H4 (cell line): ENCODE measurements at places on chromosomes 3 and 15.

- DNase-seq, result no peak
These were observed 81.5 kb downstream of the GAP43 start for GRCh38 chr3:115704661-115705338.

DNA sequence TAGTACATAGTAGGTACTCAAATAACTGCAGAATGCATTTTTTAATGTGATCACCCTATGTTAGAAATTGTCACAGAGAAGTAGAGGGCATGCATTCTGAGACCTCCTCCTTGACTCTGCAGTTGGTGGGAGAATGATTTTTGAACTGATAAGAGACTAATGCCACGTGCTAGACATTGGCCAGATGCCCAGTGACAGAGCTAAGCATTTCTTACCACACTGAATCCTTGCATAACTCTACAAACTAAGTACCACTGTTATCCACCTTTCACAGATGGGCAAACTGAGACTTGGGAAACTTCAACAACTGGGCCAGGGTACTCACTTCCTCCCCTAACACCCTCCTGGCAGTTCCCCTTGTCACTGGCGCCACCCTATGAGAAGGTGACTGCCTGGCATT lies 33.5 kb upstream of the SPATA12 start:
- peak; percentile 20 for DNase-seq

DNA sequence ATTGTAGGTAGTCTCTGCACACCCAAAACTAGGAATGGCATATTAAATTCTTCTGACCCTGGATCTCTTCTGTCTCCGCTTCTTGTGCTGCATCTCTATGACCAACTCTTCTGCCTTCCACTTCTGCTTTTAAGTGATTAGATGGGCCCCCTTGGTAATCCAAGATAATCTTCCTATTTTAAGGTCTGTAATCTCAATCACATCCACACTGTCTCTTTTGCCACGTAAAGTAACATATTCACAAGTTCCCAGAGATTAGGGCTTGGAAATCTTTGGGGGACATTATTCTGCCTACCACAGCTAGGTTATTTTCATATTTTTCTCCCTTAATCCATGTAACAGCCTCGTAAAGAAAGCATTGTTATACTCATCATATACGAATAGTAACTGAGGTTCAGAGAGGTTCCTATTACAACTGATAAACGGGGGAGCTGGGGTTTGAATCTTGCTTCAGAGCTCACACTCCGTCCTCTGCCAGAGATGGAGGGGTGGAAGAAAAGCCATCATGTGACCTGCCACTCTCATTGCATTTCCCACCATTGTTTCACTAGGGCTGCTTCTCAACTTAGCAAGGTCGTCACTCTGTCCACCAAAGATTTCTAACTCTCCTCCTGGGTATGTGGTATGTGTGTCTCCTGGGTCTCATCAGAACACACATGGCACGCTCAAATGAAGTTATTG lies 6.6 kb upstream of the CD47 start:
- no peak for DNase-seq

- no peak for DNase-seq
These were observed 22.3 kb downstream of the CFAP92 start for GRCh38 chr3:128971421-128972100.

DNA sequence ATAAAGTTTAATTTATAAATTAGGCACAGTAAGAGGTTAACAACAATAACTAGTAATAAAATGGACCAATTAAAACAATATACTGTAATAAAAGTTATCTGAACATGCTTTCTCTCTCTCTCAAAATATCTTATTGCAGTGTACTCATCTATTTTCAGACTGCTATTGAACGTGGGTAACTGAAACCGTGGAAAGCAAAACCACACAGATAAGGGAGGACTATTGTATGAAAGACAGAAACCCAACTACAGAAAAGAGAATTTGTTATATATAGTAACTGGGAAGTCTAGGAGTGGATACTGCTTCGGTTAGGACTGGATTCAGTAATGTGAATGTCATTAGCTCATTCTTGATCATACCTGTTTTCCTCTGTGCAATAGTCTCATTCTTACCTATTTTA lies 119.3 kb upstream of the DAZL start:
- no peak for DNase-seq

DNA sequence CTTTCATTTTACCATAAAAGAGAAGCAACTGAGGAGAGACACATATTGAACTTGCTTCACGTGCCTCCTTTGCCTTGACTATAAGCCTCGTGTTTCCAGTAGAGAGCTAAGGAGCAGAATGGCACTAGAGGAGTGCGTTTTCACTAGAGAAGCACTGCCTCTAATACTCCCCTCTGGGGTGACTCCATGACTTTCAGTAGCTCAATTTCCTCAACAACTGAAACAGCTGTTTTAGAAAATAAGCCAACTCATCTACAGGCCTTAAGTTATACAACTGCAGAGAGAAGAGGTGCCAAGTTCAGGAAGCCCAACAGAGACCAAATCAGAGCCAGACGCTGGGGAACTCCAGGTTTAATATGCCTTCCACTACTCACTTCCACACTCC lies 1.9 kb downstream of the UBP1 start:
- peak; percentile 5 for DNase-seq

GRCh38 chr3:23662079-23662617 lies 143.6 kb upstream of the UBE2E1 start:
- DNase-seq, result peak; percentile 50

- DNase-seq, result peak; percentile 8
These were observed 12.4 kb downstream of the GLYCTK start for GRCh38 chr3:52299879-52300611.

DNA sequence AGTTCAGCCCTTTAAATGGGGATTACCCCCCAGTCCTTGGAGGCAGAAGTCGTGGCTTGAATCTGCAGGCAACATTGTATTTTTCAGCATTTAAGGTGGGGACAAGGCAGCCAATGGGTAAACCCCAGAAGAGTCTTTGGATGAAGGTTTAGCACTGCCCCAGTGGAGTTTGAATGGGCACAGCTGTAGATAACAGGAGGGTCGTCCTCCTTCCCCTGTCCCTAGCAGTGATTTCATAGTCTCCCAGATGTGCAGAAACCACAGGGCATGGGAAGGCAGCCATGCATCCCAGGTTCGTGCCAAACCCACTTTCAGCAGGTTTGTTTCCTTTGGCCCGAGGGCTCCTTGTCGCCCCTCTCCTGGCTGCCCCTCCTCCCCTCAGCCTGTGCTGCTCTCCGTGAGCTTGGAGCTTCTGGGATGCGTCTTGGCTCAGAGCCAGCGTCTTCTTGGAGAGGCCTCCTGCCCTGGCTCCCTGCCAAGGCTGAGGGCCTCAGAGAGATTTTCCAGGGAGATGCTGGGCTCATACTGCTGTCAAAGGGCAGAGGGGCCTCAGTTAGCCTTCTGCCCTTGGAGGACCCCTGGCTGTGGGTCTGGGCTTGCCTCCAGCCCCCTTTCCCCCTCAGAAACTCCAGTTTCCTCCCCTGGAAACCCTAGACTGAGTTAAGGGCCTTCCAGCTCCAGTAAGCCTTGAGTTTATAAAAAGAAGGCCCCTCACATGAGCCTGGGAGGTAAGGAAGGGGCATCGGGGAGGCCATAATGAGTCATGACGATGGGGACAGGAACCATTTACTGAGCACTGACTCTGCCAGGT lies 48.9 kb upstream of the POLG start:
- DNase-seq, result peak; percentile 81

DNA sequence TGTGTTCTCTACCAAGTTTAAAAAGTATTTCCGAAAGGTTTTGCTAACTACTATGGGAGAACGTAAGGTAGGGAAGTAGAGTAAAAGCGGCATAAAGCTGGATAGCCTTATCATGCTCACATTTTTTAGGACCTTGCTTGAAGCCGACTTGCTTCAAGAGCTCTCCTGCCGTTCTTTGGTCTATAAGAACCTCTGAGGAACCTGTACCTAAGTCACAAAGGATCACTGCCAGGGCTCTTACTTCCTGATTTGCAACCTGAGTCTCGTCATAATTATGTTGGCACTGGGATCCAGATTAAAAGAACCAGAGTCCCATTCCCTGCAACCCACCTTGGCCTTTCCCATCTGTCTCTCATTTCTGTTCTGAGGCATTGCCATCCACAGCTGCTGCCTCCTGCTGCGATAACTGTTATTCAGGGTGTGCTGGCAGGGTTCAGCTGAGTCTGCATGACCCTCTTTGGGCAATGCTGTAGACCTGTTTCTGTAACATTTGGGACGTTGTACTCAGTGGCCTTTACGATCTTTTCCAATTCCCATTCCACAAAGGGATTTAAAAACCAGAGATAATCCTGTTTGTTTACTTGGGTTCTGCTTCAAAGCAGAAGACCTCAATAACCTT lies 131.0 kb upstream of the UMPS start:
- no peak for DNase-seq

- peak; percentile 58 for DNase-seq
These were observed 596 bp downstream of the PRKAR2A start for GRCh38 chr3:48847053-48847503.

DNA sequence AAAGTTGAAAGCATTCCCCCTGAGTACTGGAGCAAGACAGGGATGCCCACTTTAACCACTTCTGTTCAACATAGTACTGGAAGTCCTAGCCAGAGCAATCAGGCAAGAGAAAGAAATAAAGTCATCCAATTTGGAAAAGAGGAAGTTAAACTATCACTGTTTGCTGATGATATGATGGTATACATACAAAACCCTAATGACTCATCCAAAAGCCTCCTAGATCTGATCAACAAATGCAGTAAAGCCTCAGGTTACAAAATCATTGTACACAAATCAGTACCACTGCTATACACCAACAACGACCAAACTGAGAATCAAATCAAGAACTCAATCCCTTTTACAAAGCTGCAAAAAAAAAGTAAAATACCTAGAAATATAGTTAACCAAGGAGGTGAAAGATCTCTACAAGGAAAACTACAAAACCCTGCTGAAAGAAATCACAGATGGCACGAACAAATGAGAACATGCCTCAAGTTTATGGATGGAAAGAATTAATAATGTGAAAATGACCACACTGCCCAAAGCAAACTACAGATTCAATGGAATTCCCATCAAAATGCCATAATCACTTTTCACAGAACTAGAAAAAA lies 40.3 kb downstream of the RPL39L start:
- DNase-seq, result no peak

GRCh38 chr15:40721701-40722100 lies 26.7 kb downstream of the RAD51 start:
- no peak for DNase-seq

GRCh38 chr3:71251156-71251775 lies 332.3 kb downstream of the FOXP1 start:
- no peak for DNase-seq
